BJ (cell line): ENCODE measurements at places on chromosomes 11 and 22. TPM values are rescaled to one million over a fixed set of nuclear protein-coding genes. Genes with fewer than 3 reads are reported as not detected.

The TMEM126B gene
- polyA plus RNA-seq, result 21.6 and 44.6 TPM in 2 replicates

The MRGPRX2 gene
- not detected in 2 replicates for polyA plus RNA-seq

The IFITM1 gene
- polyA plus RNA-seq, result 566 and 660 TPM in 2 replicates

The AQP11 gene
- 1.2 and 1.3 TPM in 2 replicates for polyA plus RNA-seq

The RIC3 gene
- polyA plus RNA-seq, result not detected in 2 replicates

The CREB3L1 gene
- polyA plus RNA-seq, result 21.5 and 39.4 TPM in 2 replicates

The RPUSD4 gene
- polyA plus RNA-seq, result 18.9 and 31.8 TPM in 2 replicates

The GPR83 gene
- 0.04 TPM in 1 of 2 replicates, not detected in the other for polyA plus RNA-seq

The SEC14L3 gene
- not detected in 2 replicates for polyA plus RNA-seq

The GDPD4 gene
- polyA plus RNA-seq, result not detected in 2 replicates

The UPK3A gene
- polyA plus RNA-seq, result not detected in 2 replicates

The TSSK2 gene
- not detected in 2 replicates for polyA plus RNA-seq

The C22orf31 gene
- not detected in 2 replicates for polyA plus RNA-seq

The SLC5A4 gene
- not detected in 2 replicates for polyA plus RNA-seq

The TPBGL gene
- not detected in 2 replicates for polyA plus RNA-seq
